Islet precursor cell (in vitro differentiated cells): ENCODE measurements at places on chromosomes 12 and 14.

- no peak for DNase-seq
Measured at GRCh38 chr12:55823419-55823818, 5.6 kb downstream of the ORMDL2 start.

DNA sequence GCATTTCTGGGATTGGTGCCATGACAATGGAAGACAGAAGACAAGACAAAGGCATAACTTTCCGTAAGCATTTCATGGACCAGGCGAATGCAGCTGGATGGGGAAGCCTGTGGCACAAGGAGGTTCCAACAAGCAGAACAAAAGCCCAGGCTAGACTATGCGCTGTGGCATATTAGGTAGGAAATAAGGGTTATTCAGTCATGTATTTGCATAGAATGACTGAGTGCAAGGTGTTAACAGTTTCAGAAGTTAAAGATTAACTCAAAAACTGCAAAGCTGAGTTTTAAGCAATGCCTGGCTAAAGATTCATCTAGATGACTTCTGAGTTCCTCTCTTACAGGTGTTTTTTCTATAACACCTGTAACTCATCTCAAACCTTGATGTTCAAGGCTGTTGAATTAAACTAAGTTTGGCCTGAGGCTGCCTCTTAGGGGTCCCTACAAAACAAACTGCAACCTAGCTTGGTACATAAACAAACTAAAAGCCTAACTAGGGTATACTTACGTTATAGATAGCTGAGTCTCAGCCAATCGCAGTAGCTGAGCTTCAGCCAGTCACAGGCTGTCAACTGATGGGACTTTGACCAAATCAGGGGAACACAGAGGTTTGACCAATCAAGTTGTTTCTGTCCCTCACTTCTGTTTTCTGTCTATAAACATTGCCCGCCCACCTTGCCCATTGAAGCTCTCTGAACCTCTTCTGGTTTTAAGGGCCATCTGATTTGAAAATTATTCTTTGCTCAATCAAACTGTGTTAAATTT lies 52.2 kb upstream of the PLBD1 start:
- no peak for DNase-seq

- no peak for DNase-seq
Measured at GRCh38 chr12:53735556-53735955, 8.3 kb upstream of the CALCOCO1 start.

GRCh38 chr12:79895804-79896203 lies 39.1 kb downstream of the PPP1R12A start:
- no peak for DNase-seq

DNA sequence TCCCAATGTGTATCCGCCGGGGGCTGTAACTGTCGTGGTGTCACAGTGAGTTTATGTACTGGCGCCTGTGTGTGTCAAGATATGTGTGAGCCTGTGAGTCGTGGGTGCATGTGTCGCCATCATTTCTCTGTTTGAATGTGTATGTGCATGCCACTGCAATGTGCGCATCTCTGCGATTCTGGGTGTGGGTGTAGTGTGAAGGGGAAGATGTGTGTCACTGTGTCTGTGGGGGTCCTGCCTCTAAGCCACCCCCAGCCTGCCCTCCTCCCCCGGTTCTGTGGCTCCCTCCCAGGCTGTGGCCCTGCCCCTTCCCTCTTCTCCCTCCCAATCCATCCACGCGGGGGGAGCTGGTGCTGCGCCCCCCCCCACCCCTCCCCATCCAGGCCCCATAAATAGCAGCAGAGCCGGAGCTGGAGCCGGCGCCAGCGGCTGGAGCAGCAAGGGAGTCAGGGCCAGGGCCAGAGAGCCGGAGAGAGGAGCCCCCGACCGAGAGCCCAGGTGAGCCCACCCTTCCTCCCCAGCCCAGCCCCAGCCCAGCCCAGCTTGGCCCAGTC lies at the start of gene CPNE6:
Gene CPNE6, plus strand, starts transcription at position 419 of the 554 bp plus-strand sequence. CDS start 1,375 bp downstream, outside the sequence.
- no peak for DNase-seq

DNA sequence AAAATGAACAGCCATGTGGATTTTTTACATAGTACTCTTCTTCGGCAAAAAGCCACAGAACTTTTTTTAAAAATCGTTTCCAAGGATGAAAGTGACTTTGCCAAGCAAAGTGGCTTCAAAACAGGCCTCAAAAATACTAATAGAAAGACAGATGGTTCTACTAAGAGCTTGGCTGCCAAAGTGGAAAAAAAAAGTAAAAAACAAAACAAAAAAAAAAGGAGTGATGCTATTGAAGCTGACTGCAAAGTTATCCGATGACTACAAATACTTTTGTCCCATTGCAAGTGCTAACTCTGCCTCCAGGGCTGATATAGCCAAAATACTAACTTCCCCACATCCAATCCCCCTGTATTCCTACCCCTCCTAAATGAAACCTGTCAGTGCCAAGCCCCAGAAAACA lies 277.6 kb downstream of the SOX5 start:
- DNase-seq: no peak

DNA sequence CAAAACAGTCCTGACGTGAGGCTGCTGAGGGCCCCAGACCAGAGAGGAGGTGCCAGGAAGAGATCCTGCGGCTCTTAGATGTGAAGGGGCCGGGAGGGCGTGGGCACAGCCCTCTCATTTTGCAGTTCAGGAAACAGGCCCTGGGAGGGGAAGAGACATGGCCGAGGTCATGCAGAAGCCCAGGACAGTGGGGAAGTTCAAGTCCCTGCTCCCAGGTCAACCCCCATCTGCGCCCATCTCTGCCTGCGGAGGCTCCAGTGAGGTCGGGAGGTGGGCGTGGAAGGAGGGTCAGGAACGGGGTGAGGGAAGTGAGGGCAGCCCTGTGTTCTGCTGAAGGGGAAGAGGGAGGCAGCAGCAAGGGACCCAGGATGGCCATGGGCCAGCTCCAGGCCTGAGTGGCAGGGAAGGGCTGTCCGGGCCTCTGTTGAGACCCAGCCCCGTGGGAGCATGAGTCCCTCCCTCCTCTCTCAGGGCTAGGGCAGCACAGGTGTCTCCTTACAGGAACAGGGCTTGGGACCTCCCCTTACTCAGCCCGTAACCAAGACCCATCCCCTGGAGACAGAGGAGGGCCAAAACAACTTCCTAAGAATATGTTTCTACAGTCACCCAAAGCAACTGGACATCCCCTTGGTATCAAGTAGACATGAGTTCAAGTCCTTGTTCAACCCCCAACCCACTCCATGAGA lies 90.8 kb downstream of the LGMN start:
- no peak for DNase-seq

DNA sequence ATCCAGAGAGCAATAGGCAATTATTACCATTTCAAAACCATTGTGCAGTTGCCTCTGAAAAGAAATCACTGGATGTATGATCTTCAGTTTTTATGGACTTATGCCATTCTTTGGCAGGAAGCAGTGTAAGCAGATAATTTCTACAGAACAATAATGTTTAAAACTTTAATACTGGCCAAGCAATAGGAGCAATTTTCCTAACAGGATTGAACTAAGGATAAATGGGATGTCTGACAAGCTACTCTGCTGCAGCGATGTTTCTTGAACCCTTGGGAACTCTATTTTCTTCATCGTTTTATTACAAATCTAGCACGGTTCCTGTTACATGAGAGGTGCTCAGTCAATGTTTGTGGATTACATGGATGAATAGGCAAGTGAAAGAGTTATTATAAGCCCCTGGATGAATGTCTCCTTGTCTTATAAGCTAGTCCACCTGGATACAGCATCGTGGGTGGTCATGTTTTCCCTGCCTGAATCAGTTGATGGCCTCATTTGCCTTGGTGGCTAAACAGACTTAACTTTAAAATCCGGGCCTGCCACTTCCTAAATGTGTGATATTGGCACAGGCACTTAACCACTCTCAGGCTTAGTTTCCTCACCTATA lies 68.2 kb upstream of the MDM1 start:
- no peak for DNase-seq

GRCh38 chr14:103141117-103141796 lies 18.0 kb downstream of the TNFAIP2 start:
- no peak for DNase-seq

GRCh38 chr12:126383506-126383905 lies 1318.3 kb downstream of the AACS start:
- DNase-seq: no peak

- no peak for DNase-seq
Measured at GRCh38 chr12:19238540-19238939, 109.0 kb downstream of the PLEKHA5 start.

- DNase-seq: no peak
Measured at GRCh38 chr12:22610131-22610530, 14.8 kb upstream of the ETNK1 start.

DNA sequence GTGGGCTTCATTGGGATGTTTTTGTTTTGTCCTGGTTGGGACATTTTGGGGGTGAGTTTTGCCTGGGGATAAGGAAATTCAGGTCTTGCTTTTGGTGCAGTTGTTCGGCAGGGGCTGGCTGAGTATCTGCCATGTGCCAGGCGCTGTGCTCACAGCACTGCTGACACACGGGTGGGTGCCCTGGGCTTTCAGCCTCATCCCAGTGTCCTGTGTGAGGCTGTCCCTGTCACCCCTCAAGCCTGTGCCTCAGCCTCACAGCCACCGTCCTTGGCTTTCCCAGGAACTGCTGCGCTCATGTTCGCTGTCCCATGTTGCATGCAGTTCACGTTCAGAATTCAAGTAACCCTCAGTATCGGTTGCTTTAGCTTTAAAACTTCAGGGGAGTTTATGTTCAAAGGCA lies 24.9 kb downstream of the XRCC3 start:
- no peak for DNase-seq

DNA sequence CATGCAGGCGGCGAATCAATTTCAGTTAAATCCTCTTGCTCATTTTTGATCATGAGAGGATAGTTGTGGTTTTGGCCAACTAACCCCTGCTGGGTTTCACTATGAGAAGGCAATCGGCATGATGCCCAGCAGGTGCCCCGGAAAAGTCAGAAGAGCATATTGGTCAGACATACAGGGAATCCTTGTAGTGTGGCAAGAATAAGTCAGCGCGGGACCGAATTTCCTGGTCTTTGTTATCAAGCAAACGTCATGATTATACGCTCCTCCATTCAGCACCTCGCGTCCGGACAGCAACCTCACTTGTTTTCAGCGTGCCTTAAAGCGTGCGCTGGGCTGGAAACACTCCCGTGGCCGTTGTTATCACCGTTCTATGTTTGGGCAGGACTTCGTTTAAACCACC lies 1.8 kb downstream of the TBC1D30 start:
- peak; percentile 86 for DNase-seq

GRCh38 chr14:103101257-103101962 lies 6.9 kb downstream of the EXOC3L4 start:
- DNase-seq: no peak

- DNase-seq: no peak
Measured at GRCh38 chr14:81162941-81163340, 57.8 kb downstream of the GTF2A1 start.

GRCh38 chr14:93481758-93482157 lies 51.0 kb downstream of the UNC79 start:
- no peak for DNase-seq

DNA sequence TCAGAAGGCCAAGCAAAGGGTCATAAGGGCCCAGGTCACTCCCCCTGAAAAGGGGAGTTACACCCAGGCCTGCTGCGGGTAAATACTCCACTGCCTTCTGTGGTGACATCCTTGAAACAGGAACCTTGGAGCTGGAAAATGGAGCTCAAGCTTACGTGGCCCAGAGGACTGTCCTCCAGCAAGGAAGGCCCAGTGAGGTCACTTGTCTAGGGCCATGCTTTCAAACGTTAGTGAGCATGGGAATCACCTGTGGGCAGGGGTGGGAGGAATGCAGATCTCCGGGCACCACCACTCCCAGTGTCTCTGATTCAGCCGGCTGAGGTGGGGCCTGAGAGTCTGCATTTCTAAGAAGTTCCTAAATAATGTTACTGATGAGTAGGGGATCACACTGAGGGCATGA lies 140.5 kb upstream of the CCND2 start:
- peak; percentile 45 for DNase-seq

DNA sequence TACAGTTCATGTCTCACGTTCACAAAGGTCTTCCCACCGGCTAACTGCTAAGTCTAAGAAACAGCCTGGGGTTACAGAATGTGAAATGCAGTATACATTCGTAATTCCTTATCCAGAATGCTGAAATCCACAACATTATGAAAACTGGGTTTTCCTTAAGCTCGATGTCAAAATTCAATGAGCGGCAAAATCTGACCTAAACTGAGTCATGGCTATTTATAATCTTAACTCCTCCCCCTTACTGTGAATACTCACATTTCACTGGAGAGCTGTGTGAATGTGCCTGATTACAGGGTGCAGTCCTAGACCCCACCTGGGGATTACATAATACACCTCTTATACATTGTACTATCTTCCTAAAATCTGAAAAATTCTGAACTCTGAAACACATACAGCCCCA lies 35.3 kb downstream of the STX2 start:
- DNase-seq: peak; percentile 4

DNA sequence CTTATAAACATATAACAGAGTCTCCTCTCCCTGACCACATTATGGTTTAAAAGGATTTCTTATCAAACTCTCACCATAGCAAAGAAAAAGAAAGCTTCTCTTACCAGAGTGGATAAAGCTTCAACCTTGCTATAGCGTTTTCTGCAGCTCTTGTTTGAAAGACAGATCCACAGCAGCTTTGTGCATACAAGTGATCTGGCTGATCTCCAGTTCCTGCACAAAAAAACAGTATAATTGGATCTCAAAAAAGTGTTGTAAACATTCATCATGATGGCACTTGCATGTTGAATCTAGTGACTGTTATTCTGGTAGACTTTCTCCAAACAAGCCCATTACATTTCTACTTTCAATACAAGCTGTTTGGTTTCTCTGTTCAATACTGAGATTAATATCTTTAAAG lies 178.9 kb upstream of the MGAT4C start:
- no peak for DNase-seq

- DNase-seq: no peak
Measured at GRCh38 chr12:48374164-48374563, 23.4 kb upstream of the ZNF641 start.

DNA sequence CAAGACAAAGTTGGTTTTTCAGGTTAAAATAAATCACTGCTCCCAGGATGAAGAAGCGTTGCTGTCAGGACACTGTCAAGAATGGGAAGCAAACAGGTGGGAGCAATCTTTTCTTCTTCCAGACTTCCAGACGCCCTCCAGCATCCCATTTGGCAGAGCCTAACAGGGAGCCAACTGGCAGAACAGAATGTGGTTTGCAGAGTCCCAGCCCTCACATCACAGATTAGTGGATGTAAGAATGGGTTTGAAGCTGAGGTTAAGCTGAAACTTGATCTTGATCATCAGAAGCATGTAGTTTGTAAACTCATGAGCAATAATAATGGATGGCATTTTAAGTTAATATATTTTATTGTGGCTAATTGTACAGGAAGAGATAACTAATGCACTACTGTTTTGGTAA lies 636.4 kb downstream of the SLC6A15 start:
- peak; percentile 81 for DNase-seq

GRCh38 chr12:59499774-59500173 lies 96.1 kb upstream of the SLC16A7 start:
- DNase-seq: no peak
